ENCODE measurements at places on chromosomes 16 and 17.

DNA sequence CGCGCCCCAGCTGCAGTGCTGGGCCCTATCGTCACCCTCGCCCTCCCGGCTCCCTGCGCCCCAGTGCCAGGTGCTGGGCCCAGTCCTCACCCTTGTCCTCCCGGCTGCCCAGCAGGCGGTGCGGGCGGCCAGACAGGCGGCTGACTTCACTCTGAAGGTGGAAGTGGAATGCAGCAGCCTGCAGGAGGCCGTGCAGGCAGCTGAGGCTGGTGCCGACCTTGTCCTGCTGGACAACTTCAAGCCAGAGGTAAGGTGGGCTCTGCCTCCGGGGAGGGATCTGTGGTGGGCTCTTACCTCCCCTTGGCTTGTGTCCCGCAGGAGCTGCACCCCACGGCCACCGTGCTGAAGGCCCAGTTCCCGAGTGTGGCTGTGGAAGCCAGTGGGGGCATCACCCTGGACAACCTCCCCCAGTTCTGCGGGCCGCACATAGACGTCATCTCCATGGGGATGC is 17.9 kb downstream of the QPRT start:
- DNase-seq, result no peak

DNA sequence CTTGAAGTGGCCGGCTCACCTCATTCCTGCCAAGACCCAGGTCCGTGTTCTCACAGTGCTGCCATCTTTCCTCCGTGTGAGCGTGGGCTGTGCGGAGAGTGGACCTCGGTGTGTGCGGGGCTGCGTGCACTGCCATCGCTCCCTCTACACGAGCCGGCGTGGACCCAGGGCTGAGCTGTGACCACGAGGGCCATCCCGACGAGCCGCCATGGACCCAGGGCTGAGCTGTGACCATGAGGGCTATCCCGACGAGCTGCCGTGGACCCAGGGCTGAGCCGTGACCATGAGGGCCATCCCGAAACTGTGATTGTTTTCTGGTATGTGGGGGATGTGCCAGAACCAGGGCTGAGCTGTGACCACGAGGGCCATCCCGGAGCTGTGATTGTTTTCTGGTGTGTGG is 8.9 kb upstream of the MVD start:
- no peak for DNase-seq

GRCh38 chr16:49419006-49419405 is 45.4 kb downstream of the C16orf78 start:
- DNase-seq, result no peak

DNA sequence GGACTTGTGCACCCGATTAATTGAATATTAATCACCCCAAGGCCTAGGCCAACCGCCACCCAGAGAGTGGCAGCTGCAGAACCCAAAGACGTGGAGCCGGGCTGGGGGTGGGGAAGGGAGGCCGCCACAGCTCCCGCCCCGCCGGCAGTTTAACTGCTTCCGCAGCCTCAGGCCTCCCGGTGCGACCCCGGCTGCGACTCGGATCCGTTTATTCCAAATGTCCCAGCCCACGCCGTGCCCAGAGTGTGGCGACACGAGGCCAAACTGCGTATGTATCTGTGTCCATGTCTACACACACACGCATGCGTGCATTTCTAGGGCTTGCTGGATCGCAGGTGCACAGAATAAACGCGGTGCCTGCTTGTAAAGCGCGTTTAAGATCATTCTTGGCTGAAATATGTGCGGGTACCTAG is 802 bp upstream of the TOB1 start:
- peak; percentile 90 for DNase-seq

DNA sequence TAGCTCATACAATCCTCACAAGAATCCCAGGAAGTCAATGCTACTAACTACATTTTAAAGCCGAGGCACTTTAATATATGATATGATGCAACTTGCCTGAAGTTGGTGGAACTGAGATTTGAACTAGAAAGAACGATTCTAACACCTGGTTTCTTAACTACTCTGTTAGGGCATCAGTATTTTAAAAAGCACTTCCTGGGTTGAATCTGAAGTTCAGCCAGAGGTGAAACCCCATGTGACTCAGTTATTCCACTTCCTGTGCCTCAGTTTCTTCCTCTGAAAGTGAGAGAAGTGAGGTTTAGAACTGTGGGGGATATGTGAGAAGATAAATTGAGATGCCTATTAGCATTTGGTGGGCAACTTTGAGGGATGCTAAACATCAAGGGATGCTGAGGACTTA is 129.4 kb upstream of the ANKFN1 start:
- DNase-seq, result no peak

DNA sequence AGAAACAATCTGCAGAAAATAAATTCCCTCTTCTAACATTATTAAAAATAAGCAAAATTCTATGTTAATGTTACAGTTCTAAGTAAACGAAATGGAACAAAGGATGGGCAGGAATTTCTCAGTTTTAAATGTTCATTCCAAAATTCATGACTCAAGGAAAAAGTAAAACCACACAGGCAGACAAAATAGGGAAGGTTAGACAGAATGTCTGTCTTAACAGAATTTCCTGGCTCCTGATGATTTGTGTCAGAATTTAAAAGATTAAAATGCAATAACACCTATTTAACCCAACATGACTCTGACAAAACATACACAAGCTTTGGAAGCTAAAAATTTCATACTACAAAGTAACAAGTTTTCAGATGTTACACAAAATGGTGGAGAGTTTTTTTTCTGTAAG is 42.8 kb downstream of the SPOP start:
- no peak for DNase-seq

- no peak for DNase-seq
Observed at GRCh38 chr17:28940142-28940541, 11.2 kb downstream of the PHF12 start.

DNA sequence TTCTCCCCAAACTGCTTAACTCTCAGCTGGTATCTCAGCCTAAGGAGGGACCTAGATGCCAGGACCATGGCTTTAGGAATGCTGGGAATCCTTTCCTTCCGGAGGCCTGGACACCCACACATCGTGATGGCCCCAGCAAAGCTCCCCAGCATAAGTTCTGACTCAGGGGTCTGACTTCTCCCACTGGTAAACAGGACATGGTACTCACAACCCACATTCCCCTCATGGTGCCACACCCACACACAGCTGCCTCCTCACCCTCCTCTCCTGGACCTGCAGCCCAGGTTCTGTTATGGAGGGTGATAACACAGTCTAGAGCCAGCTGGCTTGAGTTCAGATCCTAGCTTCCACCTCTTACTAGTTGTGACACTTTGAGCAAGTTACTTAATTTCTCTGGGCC is 719 bp upstream of the RNF227 start:
- DNase-seq, result no peak

All from ecto neural progenitor cell (in vitro differentiated cells).